ENCODE measurements at places on chromosomes 11 and 22.

DNA sequence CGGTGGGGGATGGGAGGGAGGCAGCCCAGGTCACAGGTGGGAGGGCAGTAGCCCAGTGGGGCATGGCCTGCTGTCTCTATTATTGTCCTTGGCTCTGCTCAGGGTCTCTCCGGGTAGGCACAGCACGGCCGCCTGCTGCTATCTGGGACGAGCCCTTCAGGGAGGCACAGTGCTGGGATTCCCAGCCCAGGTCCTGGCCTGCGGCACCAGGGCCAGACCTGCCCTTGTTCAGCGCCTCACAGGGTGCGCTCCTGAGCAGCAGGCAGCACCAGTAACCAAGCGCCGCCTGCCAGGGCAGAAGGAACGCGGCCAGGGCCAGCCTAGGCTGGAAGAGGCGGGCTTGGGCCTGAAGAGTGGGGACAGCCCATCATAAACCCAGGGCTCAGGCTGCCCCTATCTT lies 151.0 kb downstream of the MPPED1 start:
- no peak for DNase-seq

GRCh38 chr11:10784232-10785145 lies 24.2 kb downstream of the EIF4G2 start:
- DNase-seq: peak; percentile 80

- DNase-seq: peak; percentile 63
These were observed 714 bp downstream of the SDF2L1 start for GRCh38 chr22:21642584-21643448.

DNA sequence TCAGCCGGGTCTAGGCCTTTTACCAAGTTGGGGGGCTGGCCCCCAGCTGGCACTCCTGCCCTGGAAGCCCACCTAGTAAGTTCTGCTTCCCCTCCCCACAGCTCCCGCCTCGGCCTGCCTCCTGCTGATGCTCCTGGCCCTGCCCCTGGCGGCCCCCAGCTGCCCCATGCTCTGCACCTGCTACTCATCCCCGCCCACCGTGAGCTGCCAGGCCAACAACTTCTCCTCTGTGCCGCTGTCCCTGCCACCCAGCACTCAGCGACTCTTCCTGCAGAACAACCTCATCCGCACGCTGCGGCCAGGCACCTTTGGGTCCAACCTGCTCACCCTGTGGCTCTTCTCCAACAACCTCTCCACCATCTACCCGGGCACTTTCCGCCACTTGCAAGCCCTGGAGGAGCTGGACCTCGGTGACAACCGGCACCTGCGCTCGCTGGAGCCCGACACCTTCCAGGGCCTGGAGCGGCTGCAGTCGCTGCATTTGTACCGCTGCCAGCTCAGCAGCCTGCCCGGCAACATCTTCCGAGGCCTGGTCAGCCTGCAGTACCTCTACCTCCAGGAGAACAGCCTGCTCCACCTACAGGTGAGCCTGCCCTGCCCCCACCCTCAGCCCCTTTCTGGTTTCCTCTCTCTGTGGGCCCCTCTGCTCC lies 7.3 kb downstream of the RTN4RL2 start:
- DNase-seq: no peak

GRCh38 chr11:27255447-27255828 lies 107.6 kb downstream of the CCDC34 start:
- no peak for DNase-seq

- DNase-seq: no peak
These were observed 167.8 kb downstream of the RRAS2 start for GRCh38 chr11:14190992-14191778.

DNA sequence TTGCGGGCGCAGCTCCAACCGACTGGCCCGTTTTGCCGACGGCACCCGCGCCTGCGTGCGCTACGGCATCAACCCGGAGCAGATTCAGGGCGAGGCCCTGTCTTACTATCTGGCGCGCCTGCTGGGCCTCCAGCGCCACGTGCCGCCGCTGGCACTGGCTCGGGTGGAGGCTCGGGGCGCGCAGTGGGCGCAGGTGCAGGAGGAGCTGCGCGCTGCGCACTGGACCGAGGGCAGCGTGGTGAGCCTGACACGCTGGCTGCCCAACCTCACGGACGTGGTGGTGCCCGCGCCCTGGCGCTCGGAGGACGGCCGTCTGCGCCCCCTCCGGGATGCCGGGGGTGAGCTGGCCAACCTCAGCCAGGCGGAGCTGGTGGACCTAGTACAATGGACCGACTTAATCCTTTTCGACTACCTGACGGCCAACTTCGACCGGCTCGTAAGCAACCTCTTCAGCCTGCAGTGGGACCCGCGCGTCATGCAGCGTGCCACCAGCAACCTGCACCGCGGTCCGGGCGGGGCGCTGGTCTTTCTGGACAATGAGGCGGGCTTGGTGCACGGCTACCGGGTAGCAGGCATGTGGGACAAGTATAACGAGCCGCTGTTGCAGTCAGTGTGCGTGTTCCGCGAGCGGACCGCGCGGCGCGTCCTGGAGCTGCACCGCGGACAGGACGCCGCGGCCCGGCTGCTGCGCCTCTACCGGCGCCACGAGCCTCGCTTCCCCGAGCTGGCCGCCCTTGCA lies 1.0 kb downstream of the FJX1 start:
- DNase-seq: peak; percentile 54

DNA sequence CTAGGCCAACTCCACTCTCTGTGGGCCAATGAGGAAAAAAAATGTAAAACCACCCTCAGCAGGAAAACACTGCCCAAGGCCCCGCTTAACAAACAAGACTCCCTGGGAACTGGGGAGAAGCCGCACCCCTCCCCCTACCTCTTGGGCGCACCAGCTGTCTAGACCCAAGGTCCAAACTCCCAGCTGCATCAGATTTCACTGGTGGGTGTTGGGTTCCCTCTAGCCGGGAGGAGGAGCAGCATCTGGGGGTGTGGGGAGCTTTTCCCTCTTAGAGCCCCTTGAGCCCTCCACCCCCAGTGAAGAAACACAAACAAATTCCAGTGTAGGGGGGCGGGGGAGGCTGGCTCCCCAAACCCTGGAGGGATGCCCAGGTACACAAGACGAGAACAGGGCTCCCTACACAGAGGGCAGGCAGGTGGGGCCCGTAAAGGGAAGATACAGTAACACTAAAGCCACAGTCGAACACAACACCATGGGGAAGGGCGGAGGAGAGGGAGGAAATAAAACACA lies 64.9 kb downstream of the NECTIN1 start:
- peak; percentile 55 for DNase-seq

- DNase-seq: no peak
These were observed 187.8 kb downstream of the MIAT start for GRCh38 chr22:26845021-26845743.

DNA sequence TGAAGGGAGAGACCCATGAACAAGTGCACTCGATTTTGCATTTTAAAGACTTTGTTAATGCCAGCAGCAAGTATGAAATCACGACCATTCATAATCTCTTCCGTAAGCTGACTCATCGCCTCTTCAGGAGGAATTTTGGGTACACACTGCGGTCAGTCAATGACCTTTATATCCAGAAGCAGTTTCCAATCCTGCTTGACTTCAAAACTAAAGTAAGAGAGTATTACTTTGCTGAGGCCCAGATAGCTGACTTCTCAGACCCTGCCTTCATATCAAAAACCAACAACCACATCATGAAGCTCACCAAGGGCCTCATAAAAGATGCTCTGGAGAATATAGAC lies 5.9 kb downstream of the SERPIND1 start:
- DNase-seq: no peak

GRCh38 chr11:130858215-130858614 lies 58.1 kb downstream of the SNX19 start:
- DNase-seq: no peak

DNA sequence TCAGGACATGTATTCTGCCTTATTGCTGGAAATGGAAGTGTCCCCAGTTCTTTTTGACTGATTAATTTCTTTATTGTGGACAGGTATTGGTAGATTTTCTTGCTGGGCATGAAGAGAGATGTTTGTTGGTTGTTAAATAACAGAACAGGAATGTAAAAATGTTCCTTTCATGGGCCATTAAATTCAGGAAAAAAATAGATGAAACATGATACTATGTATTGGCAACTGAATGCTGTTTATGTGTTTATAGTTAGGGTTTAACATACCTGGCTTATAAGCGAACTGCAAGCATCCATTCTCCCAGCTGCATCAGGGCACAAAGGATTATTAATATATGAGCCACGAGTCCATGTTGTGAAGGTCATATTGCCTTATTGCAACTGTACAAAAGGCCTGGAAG lies 368.5 kb downstream of the NELL1 start:
- peak; percentile 5 for DNase-seq

DNA sequence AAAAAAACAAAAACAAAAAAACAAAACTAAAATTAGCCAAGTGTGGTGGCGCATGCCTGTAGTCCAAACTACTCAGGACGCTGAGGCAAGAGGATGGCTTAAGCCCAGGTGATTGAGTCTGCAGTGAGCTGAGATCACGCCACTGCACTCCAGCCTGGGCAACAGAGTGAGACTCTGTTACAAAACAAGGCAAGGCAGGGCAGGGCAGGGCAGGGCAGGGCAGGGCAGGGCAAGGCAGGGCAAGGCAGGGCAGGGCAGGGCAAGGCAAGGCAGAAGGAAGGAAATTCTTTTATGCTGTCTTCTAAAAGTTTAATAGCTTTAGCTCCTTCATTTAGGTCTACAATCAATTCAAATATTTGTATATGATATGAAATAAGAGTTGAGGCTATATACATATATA lies 50.1 kb upstream of the RASSF10 start:
- DNase-seq: no peak

All from NCI-H345 (cell line).